ENCODE measurements at places on chromosomes 12 and 14.

DNA sequence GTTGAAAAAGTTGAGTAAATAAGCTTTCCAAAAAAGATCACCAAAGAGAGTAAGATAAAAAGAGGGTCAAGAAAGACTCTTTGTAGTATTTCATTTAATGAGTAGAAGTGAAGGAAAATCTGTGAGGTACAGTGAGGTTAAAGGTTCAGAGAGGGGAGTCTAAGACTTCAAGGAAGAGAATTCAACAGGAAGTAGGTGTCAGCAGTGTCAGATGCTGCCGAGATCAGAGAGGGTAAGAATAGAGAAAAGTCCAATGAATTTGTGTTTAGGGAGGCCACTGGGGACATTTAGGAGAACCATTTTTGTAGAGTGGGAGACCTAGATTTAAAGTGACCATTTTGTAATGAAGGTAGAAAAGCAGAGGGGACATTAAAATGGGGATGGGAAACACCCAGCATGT, 71.6 kb upstream of the KRAS start:
- no peak for DNase-seq

DNA sequence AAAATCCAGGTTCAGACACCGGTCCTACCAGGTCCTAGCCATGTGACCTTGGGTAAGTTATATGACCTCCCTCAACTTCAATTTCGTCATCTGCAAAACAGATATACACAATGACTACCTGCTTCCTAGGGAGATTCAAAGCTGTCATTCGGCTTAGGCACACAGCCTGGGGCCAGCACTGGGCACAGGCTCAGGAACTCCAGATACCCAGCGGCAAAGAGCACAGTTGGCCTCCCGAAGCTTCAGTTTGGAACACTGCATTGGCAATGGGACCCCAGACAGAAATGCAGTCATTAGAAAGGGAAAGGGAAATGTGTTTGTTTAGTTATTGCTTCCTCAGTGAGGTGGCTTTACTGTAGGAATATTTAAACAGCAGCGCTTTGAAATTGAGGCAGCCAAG, 11.4 kb downstream of the PLEKHG6 start:
- DNase-seq, result no peak

GRCh38 chr12:6968426-6968825, 2.0 kb downstream of the PHB2 start:
- no peak for DNase-seq

- no peak for DNase-seq
Observed at GRCh38 chr12:132710043-132710404, 618 bp upstream of the PGAM5 start.

- no peak for DNase-seq
Observed at GRCh38 chr12:131947482-131948027, 2.2 kb upstream of the EP400 start.

DNA sequence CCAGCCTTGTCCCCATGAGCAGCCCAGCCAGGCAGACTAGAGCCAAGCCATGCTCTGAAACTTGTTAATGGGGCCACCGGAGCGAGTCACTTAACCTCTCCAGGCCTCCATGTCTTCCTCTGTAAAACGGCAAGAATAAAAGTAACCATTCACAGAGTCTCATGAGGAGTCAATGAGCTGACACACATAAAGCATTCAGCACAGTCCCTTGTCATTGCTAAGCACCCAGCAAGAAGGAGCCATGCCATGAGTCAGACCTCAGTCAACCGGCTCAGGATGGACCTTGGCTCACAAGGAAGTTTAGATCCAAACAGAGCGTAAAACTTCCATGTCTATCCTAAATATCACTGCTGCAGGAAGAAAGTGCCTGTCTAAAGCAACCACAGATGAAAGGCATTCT, 10.6 kb downstream of the FICD start:
- no peak for DNase-seq

GRCh38 chr12:79678306-79678705, 12.5 kb downstream of the PAWR start:
- DNase-seq, result no peak

DNA sequence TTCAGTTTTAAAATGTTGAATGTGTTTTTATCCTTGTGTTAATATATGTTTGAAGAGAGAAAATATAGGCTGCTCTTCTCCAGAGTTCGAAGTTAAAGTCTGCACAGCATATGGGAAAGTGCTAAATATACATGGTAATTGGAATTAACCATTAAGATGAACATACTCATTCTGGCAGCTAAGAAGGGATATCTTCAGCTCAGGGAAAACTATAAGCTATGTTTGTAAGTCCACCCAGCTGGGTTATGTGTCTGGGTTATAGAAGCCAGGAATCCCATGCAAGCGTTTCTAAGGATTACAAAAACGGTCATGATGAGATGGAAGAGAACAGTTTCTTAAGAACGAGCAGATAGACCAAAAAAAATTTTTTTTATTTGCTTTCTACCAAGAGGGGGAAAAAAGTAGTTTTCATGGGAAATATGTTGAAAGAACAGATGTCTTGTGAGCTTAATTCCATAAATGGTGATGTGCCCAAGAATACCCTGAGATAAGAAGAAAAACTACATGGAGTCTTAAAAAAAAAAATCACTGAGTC, 198.9 kb downstream of the FBXL14 start:
- no peak for DNase-seq

All from CD4-positive, alpha-beta T cell treated with Interferon gamma for 1 hour (primary cell).